ENCODE measurements at places on chromosomes 4 and X.

GRCh38 chrX:17829566-17829965 lies 31.5 kb downstream of the RAI2 start:
- DNase-seq: no peak

GRCh38 chr4:39494354-39494753 lies 32.9 kb downstream of the UGDH start:
- no peak for DNase-seq

DNA sequence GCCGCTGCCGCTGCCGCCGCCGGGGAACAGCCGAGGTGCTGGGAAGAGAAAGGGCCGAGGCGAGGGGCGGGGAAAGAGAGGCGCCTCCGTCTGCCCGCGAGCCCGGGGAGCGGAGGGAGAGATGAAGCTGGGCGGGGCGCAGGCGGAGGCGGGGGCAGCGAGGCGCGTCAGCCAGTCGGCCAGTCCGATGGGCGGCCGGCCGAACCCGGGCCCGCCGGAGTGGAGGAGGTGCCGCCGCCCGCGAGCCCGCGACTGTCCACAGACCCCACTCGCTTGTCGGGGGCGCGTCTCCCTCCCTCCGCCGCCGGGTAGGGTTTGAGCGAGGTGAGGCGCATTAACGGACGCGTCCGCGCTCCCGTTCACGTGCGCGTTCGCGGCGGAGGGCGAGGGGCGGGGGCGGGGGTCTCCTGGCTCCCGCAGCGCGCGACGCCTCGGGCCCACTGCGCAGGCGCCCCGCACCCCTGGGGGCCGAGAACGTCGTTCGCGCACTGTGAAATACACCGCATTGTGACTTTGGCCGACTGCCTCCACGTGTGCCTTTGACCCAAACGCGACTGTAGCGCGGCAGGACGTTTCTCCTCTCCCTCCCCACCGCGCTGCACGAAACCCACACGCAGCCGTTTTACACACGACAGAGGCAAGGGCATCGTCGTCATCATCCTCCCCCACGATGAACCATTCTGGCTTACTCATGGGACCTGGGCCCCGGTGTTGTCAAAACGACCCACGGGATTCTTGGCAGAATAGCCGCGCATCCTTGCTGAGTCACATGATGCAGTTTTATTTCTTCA lies at the start of gene NUDT11:
Gene NUDT11 (minus strand): TSS at position 92 of the 791 bp plus-strand sequence. CDS start 148 bp downstream, outside the sequence.
- DNase-seq: no peak

GRCh38 chrX:131565909-131566308 lies 22.0 kb downstream of the OR13H1 start:
- no peak for DNase-seq

- DNase-seq: no peak
These were observed 126.5 kb downstream of the STIM2 start for GRCh38 chr4:26987191-26987590.

DNA sequence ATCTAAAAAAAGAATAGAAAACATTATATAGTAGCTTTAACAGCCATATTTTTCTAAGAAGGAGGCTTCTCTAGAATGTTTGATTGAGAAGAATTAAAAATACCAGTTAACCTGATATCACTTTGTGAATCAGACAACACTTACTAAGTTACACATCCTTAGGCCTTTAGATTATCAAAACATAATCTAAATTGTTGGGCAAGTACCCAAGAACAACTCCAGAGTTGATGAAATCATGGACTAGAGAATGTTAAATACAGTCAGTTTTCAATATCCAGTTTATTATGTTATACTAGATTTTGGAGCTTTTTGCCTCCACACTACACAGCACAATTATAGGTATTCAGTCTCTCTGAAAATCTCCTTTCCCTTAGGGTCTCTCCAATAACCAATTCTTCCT lies 39.6 kb downstream of the ARL13A start:
- DNase-seq: no peak

- no peak for DNase-seq
These were observed 53.0 kb downstream of the TMEM154 start for GRCh38 chr4:152626790-152627189.

DNA sequence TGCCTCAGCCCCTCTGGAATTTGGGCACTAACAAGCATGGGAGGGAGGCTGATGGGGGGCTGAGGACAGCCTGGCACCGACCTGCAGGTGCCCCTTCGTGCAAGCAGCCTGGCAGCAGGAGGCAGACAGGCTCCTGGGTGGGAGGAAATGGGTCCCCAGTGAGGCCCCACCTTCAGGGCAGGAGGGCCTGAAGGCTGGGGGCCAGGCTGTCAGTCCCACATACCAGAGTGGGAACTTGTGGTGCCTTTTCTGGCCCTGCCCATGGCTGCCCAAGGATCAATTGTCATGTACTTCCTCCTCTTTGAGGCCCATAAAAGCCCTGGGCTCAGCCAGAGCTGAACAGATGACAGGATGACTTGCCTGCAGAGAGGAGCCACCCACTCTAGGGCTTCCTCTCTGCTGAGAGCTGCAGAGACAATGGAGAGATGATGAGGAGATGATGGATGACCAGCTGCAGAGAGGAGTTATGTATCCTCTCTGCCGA lies 141.0 kb downstream of the PDHA2 start:
- no peak for DNase-seq

DNA sequence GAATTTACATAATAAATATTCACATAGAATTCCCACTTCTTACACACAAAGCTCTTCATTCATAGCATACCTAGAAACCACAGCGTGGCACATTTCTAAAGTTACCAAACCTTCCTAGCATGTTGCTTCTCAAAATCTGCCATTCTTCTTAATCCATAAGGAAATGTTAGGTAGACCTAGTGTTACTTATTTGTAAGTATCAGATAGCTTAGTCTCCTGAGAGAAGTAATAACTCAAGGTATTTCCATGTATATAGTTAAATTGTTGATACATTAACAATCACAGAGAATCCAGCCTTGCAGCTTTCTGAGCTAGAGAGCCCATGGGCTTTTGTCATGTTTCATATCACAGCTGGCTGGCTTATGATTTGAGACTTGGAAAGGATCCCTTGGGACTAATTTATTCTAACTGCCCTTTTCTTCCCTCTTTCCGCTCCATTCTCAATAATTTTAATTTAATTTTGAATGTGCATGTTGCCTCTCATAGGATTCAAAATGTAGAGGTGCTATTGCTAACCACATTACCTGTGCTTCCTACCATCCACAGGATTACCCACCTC lies 17.6 kb downstream of the SH3RF1 start:
- DNase-seq: no peak

Measured in esophagus muscularis mucosa (tissue), 4 donors.